ENCODE measurements at places on chromosomes 6 and 20.
A peak's percentile ranks its signal among the peaks of the same experiment; 100 is the strongest.

DNA sequence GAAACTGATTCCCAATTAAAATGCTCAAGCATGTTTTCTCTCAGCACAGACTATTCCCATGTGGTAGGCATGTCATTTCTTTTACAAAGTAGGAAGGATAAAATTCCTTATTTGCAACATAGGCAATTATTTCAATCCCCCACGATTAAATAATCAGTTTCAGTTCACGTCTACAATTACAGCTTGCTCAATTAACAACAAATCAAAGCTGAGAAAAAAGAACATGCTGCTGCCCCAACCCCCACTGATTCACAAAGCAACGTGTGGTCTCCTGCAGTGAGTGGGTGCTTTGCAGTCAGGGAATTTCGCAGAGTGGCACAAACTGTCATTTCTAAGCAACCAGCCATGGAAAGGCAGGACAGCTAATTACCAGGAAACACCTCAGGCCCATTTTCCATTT, 17.0 kb downstream of the RNASET2 start:
- no peak for DNase-seq

GRCh38 chr6:129749749-129750120, 39.8 kb upstream of the ARHGAP18 start:
- peak; percentile 92 for DNase-seq

GRCh38 chr6:349491-349921, 42.0 kb upstream of the IRF4 start:
- DNase-seq: no peak

- no peak for DNase-seq
These were observed 248.5 kb downstream of the BTBD9 start for GRCh38 chr6:38391206-38391605.

DNA sequence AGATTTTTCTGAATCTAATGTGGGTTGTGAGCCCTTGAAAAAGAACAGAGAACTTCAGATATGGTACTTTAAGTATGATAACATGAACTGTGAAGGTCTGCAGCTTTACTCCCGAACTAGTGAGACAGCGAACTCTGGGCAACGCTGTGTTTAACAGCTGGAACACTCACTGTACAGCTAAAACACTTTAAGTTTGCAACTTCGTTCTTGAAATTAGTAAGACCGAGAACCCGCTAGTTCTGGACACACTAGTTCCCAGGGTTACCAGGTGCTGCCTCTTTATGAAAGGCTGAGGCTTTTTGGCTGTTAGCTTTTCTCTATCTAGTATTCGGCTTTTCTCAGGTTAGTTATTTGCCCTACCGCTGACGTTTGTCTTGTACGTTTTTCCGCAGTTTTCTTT, 52.9 kb downstream of the RIOK1 start:
- no peak for DNase-seq

DNA sequence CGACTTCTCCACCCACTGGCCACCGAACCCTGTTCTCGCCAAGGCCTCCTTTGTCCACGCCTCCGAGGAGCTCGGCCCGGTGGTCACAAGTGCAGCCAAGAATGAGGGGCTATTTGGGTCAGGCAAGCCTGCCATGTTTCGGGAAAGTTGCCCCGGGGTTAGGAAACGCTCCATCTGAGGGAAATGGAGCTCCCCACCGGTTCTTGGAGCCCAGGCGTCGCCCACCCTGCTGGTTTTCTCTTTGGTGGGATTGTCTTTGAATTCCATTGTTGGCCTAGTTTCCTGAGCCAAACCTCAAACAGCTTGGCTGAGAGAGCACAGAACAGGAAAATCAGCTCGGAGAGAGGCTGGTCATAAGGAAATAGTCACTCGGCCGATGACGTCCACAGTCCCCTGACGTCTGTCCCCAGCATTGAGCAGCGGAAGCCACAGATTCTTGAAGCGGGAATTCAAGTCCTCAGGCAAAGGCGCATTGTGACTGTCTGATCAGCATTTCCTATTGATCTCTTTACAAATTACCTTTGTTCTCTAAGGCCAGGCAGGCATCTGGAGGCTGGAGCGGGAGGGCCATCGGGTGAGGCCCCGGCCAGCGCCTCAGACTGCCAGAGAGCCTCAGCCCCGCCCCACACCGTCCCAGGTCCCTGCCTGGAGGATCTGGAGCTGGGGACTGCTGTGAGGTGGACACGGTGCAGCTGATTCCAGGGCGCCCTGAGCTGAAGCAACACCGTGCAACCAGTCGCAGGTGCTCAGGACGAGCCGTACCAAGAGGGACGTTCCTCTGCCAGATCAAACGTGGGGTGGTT, 138.6 kb downstream of the DLL1 start:
- no peak for DNase-seq

DNA sequence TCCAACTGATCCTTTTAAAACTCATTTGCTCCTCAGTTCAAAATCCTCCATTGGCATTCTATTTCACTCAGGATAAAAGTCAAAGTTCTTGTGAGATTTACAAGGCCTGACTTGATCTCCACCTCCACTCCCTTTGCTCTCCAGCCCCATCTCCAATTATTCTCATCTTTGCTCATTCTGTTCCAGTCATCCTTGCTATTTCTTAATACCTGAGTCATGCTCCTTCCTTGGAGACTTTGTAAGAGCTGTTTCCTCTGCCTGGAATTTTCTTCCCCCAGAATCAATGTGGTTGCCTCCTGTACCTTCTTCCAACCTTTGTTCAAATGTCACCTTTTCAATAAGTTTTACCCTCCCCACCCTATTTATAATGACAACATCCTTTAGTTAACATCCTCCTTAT, 373.5 kb downstream of the HTR1B start:
- DNase-seq: no peak

GRCh38 chr6:47307362-47308197, 2.1 kb downstream of the TNFRSF21 start:
- no peak for DNase-seq

DNA sequence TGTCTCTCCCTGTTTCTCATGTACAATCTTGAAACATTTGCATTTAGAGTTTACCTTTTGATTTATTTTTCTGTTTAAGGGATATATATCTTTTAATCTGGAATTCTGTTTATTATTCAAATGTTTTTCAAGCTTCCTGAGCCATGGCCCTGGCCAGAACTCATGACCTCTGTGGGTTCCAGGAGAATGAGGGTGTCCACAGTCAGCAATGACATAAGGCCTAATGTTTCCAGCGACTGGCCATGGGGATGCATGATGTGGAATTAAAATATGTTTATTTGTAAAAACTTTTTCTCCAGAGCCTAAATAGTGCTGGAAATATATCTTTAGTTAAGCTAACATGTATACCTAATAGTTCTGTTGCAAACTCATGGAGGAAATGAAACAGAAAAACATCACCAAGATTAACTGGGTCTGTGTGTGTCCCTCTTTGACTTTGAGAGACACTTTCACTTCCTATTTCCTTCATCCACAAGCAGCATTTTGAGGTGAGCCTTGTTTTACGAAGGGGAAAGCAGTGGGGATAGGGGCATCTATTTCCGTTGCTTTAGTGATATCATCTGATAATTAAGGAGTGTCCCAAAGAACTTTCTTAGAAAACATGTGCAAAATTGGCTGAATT, 87.6 kb downstream of the SMOC2 start:
- DNase-seq: peak; percentile 94

DNA sequence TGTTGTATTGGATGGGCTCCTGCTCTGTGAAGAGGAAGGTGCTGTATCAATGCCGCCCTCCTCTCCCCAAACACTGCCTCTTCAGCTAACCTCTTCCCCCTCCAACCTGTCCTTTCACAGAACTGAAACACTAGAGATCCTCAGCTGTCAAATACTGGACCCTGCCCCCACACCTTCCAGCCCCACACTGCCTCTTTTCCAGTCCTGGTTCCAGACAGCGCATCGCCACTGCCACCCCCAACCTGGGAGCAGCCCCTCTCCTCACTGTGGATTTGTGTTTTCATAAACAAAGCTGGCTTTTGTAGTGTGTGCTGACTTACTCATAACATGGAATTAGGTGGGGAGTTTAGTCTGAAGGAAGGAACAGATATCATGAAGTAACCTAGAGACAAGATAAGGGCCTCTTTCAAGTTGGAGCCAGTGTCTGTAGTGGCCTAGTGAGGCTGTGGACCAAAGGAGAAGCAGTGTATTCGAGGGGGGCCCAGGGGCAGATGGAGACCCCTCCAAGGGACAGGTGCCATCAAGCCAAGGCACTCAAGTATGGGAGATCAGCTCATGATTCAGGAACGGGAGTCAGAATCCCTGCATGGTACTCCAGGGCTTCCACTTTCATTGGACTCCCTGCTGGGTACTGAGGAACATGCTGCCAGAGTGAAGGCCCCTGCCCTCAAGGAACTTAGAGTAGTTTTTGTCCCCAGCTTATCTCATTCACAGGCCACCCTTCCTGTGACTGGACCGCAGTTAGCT, 2.1 kb downstream of the SCUBE3 start:
- DNase-seq: no peak

All from MV-4-11 (cell line).